ENCODE measurements at places on chromosomes 1 and 21. TPM values are rescaled to one million over a fixed set of nuclear protein-coding genes. Genes with fewer than 3 reads are reported as not detected.

Gene TSPAN1
- total RNA-seq, result not detected

Gene CD53
- 315 TPM for total RNA-seq

Gene CLDN8
- total RNA-seq, result not detected

Gene NBPF6
- not detected for total RNA-seq

- ATAC-seq, result no peak
Measured at GRCh38 chr21:42266971-42267556, 48.1 kb downstream of the ABCG1 start.

DNA sequence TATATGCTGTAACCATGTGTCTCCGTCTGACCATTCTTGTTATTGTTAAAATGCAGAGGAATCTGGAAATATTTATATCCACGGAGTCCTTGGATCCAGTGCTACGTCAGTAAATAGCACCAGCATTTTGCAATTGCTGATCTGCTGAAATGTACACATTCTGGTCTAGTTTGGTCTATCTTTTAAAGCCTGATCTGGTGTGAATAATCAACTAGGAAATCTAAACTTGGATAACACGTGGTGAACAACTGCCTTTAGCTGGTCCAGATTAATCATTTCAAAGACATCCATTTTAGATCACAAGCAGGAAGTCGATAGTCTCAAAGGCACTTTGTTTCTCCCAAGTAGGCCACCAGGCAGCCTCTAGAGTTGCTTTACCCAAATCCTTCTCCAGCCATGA lies 32.6 kb downstream of the PDPN start:
- ATAC-seq, result no peak

DNA sequence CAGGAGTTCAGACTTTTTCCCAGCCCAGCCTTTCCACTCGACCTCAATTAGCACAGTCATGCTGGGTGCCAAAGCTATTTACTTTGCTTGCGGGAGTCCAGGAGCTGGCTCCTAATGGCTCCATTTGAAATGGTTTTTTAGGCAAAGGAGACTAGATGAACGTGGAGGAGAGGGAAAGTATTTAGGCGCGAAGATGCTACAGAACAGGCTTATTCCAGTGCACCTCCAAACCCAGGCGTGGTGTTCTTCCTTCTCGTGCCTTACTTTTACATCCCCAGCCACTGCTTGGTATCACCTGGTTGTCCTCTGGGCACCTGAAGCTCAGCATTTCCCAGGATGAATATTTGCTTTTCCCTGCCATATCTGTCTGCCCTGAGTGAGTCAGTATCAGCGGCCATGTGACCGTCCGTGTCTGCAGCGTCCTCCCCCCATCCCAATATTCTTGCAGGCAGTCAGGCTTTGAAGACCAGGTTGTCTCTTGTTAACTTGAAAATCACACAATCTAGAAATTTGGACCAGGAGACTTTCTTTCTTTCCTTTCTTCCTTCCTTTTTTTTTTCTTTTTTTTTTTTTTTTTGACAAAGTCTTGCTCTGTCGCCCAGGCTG lies 198.5 kb downstream of the DYRK1A start:
- no peak for ATAC-seq

- ATAC-seq, result no peak
Measured at GRCh38 chr1:226541631-226542622, 6.6 kb upstream of the STUM start.

Gene SLC5A9
- not detected for total RNA-seq

Gene MPZ
- 4.9 TPM for total RNA-seq
